ENCODE measurements at places on chromosomes 4 and X. TPM values are rescaled to one million over a fixed set of nuclear protein-coding genes. Genes with fewer than 3 reads are reported as not detected.

DNA sequence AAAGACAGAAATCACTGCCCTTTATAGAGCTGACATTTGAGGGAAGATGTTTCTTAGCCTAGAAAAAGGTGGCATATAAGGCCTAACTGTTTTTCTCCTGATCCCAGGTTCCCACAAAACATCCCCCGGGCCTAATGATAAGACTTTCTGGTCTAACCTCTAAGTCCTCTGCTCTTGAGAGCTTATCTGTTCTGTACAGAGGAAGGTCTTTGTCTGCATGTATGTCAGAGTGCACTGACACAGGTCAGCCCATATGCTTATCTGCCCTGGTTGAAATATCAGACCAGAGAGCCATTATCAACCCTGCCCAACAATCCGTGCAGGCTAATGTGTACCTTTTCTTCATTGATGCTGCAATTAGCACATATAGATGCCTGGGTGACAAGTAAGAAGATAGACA is 76.2 kb downstream of the ARHGEF9 start:
- DNase-seq = no peak
- no peak overlapping the region for H3K27ac ChIP-seq
- H3K36me3 ChIP-seq = no peaks in the 10 kb centered on the region
- H3K4me1 ChIP-seq = no peaks in the 10 kb centered on the region

GRCh38 chr4:13928214-13928613 is 300.7 kb upstream of the BOD1L1 start:
- H3K36me3 ChIP-seq = no peaks in the 10 kb centered on the region
- H3K4me3 ChIP-seq = no peak overlapping the region
- H3K27me3 ChIP-seq = peaks cover 11% of the 10 kb centered on the region
- H3K27ac ChIP-seq = no peak overlapping the region
- H3K4me1 ChIP-seq = no peaks in the 10 kb centered on the region
- no peak for DNase-seq

DNA sequence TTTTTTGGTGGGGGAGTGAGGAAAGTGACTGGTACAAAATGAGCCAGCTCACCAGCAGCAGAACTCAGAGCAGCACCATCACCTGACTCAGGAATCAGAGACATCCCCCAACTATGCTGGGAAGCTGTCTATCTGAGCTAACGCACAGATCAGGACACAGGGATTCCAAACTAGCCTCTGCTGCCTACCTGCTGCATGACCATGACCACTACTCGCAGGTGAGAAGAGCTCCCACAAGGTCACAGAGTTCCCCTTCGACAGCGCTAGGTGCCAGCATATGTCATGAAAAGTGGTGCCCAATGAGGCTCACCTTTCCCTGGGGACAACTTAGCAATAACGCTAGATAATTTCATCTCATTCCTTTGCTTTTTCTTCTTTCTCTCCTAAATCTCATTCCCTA is 662.6 kb upstream of the CPEB2 start:
- no peaks in the 10 kb centered on the region for H3K4me1 ChIP-seq
- H3K27me3 ChIP-seq = no peaks in the 10 kb centered on the region
- DNase-seq = no peak
- H3K4me3 ChIP-seq = no peak overlapping the region
- H3K27ac ChIP-seq = no peak overlapping the region
- no peaks in the 10 kb centered on the region for H3K36me3 ChIP-seq

DNA sequence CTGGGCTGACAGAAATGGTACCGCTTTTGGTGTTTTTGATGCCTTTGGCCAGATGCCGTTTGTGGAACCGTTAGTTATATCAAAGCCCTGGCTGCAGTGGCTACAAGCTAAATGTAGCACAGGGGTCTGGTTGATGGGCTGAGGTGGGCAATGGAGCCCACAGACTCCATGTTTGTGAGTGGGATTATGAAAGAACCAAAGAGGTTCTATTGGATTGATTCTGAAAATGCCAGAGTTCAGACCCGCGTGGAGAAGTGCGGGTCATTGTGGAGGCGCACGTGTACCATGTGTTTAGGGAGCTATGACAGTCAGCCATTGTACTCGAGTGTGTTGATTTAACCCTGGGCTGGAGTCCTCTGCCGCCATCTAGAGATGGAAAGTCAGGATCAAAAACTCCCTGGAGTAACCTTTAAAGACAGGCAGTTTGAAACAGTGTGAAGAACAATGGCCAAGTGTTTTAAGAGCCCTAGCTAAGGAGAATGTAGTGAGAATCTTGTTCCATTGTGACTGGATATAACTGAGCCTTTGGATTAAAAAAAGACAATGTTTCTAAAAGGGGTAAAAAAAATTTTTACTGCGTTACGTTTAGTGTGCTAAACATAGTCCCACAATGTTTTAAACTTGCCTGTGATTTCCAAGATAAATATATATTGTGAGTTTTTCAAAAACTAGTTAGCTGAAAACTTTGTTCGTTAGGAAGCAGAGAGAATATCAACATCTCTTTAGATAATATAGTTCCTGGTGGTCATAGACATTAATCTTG is 12.7 kb downstream of the ART3 start:
- peaks cover 7% of the 10 kb centered on the region for H3K4me1 ChIP-seq
- peaks cover 15% of the 10 kb centered on the region for H3K27me3 ChIP-seq
- peak; percentile 78 for DNase-seq
- H3K27ac ChIP-seq = no peak overlapping the region

DNA sequence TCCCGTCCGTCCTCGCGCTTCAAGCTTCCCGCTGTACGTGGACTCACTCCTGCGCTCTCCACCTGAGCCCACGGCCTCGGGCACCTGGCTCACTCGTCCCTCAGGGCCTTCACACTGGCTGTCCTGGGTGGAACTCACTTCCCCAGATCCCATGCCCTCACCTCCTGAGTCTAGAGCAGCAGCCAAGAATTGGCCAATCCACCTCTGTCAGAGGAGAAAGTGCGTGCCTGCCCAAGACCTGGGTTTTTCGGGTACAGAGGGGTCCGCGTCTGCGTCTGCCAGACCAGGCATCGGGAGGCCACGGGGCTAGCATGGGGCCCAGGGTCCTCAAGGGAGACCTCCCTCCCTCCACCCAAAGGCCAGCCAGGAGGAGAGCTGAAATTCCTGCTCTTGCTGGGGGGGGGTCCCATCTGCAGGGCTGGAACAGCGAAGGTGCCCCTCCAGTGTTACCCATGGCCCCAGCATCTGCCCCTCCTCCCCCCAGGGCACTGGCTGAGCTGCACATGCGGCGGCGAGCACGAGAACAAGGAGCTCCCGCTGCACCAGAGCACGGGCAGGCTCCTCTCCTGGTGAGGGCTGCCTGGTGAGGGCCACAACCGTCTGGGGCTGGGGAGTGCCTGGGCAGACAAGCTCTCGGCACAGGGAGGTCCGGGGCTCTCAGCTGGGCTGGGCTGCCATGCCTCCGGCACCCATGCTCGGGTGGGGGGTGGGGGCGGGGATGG is 47.5 kb downstream of the FAM53A start:
- no peak for DNase-seq
- H3K27me3 ChIP-seq = no peaks in the 10 kb centered on the region
- no peak overlapping the region for H3K4me3 ChIP-seq
- H3K4me1 ChIP-seq = no peaks in the 10 kb centered on the region
- no peaks in the 10 kb centered on the region for H3K36me3 ChIP-seq
- H3K27ac ChIP-seq = no peak overlapping the region

DNA sequence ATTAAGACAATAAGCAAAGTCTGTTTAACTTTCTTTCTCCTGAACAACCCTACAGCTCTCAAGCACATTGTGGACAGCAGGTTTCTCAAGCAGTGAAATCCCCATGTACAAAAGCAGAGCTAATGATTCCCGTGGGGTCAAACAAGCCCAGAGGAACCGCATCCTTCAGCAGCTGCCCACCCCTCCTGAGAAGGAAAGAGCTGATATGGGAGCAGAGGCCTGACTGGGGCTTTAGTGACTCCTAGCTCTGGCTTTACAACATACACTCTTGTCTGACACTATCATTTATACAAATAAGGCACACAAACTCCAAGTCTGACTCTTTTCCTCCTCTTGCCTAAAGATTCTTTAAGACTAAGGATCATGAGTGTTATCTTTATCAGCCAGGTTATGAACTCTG is 32.8 kb downstream of the HDAC8 start:
- H3K36me3 ChIP-seq = no peaks in the 10 kb centered on the region
- no peak for DNase-seq
- no peak overlapping the region for H3K4me3 ChIP-seq
- H3K4me1 ChIP-seq = no peaks in the 10 kb centered on the region
- no peak overlapping the region for H3K27ac ChIP-seq

DNA sequence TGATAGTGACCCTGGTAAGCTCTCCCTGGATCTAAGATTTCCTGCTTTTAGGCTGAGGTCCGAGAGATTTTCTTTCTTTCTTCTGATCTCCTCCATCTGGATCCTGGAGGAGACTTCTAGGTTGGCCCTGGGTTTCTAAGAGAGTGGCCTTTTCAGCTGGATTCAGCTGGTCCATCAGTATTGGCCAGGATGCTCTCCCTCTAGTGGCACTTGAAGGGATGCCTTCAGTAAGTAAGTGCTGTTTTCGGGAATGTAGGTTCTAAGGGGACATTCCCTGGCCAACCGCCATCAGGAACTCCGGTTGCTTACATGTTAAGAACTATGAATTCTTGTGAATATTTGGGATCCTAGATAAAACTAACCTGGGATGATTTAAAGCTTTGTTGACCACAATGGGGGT is 56.9 kb downstream of the SERTM2 start:
- H3K27me3 ChIP-seq = no peaks in the 10 kb centered on the region
- no peak overlapping the region for H3K27ac ChIP-seq
- no peaks in the 10 kb centered on the region for H3K36me3 ChIP-seq
- no peak for DNase-seq

- no peak for DNase-seq
- H3K27ac ChIP-seq = no peak overlapping the region
- H3K27me3 ChIP-seq = no peaks in the 10 kb centered on the region
- no peak overlapping the region for H3K4me3 ChIP-seq
- no peaks in the 10 kb centered on the region for H3K4me1 ChIP-seq
Observed at GRCh38 chr4:90875791-90876190, 748.6 kb downstream of the CCSER1 start.

- H3K4me1 ChIP-seq = peaks cover 9% of the 10 kb centered on the region
- H3K27ac ChIP-seq = peak overlapping the region; percentile 52
- no peaks in the 10 kb centered on the region for H3K36me3 ChIP-seq
- H3K27me3 ChIP-seq = no peaks in the 10 kb centered on the region
Observed at GRCh38 chrX:44012484-44013096, 39.4 kb upstream of the NDP start.

DNA sequence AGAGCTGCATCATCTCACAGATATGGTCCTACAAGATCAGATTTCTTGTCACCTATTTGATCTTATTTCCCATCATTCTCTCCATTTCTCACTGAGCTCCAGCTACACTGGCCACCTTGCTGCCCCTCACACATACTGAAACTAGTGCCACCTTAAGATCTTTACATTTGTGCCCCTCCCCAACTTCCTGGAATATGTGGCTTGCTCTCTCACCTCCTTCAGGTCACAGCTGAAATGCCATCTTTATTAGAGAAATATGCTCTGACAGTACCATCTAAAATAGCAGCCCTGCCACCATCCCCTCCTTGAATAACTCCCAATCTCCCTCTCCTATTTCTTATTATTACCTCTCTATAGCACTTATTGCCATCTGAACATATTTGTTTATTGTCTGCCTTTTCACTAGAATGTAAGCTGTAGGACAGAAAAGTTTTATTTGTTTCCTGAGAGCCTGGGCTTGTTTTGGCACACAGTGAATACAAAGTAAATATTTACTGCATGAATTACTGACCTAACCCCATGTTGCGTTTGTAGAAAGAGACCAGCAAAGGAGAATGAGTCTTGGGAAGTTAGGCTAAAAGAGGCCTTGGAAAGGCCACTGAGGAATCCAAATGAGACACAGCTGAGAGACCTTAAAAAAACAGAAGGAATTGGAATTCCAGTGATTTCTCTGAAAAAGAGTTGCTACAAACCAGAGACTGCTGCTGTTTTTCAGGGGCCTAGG is 22.7 kb downstream of the DYNLT3 start:
- H3K27me3 ChIP-seq = no peaks in the 10 kb centered on the region
- no peak overlapping the region for H3K27ac ChIP-seq
- DNase-seq = no peak
- H3K4me3 ChIP-seq = no peak overlapping the region

- H3K4me3 ChIP-seq = no peak overlapping the region
- no peak overlapping the region for H3K27ac ChIP-seq
- H3K36me3 ChIP-seq = no peaks in the 10 kb centered on the region
- no peaks in the 10 kb centered on the region for H3K27me3 ChIP-seq
- DNase-seq = no peak
Observed at GRCh38 chrX:45454290-45454689, 253.6 kb upstream of the DIPK2B start.

GRCh38 chrX:134599184-134599914 is 58.9 kb downstream of the PLAC1 start:
- H3K4me3 ChIP-seq = no peak overlapping the region
- H3K4me1 ChIP-seq = peaks cover 15% of the 10 kb centered on the region
- H3K27me3 ChIP-seq = no peaks in the 10 kb centered on the region
- H3K36me3 ChIP-seq = no peaks in the 10 kb centered on the region
- no peak overlapping the region for H3K27ac ChIP-seq
- DNase-seq = no peak

GRCh38 chr4:132540268-132540667 is 608.8 kb upstream of the PCDH10 start:
- no peak overlapping the region for H3K4me3 ChIP-seq
- no peaks in the 10 kb centered on the region for H3K27me3 ChIP-seq
- DNase-seq = no peak
- H3K27ac ChIP-seq = no peak overlapping the region
- H3K36me3 ChIP-seq = no peaks in the 10 kb centered on the region

DNA sequence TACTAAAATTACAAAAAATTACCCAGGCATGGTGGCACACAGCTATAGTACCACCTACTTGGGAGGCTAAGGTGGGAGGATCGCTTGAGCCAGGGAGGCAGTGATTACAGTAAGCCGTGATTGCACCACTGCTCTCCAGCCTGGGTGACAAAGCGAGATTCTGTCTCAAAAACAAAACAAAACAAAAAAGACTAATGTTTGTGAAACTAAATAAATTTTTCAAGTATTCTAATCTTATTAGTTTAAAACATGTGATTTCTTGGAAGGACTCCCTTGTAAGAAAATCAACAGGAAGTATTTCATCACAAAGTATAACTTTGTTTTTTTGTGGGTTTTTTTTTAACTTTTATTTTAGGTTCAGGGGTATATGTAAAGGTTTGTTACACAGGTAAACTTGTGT is 89.6 kb downstream of the EGF start:
- H3K27ac ChIP-seq = no peak overlapping the region
- no peak overlapping the region for H3K4me3 ChIP-seq
- H3K4me1 ChIP-seq = no peaks in the 10 kb centered on the region
- H3K27me3 ChIP-seq = peaks cover 10% of the 10 kb centered on the region

DNA sequence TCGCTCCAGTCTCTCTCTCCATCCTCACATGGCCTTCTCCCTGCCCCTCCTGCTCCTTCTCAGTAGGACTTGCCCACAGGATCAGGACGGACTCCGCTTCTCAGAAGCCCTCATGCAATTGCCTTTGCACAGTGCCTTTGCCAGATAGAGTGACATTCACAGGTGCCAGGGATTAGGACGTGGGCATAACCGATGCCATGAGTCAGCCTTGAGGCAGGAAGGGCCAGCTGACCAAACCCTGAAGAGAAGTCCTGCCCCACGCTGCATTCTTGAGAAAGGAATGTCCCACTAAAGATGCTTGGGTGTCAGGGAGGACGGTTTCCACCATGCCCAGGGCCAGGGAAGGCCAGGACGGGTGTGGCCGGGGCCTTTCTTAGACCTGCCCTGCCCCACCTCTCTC is 6.6 kb upstream of the GRPEL1 start:
- no peak overlapping the region for H3K4me3 ChIP-seq
- DNase-seq = no peak
- peaks cover 3% of the 10 kb centered on the region for H3K27me3 ChIP-seq
- no peak overlapping the region for H3K27ac ChIP-seq
- H3K36me3 ChIP-seq = no peaks in the 10 kb centered on the region

FDCSP gene
- not detected for total RNA-seq

MAGEA2B gene
- total RNA-seq = not detected

CYP2U1 gene
- total RNA-seq = 5.8 TPM

ZNF330 gene
- 31.0 TPM for total RNA-seq

PROM1 gene
- total RNA-seq = 1.7 TPM
